ENCODE measurements at places on chromosomes 5 and 9.

- peak; percentile 18 for DNase-seq
These were observed 44.9 kb upstream of the CDH18 start for GRCh38 chr5:20032896-20033295.

DNA sequence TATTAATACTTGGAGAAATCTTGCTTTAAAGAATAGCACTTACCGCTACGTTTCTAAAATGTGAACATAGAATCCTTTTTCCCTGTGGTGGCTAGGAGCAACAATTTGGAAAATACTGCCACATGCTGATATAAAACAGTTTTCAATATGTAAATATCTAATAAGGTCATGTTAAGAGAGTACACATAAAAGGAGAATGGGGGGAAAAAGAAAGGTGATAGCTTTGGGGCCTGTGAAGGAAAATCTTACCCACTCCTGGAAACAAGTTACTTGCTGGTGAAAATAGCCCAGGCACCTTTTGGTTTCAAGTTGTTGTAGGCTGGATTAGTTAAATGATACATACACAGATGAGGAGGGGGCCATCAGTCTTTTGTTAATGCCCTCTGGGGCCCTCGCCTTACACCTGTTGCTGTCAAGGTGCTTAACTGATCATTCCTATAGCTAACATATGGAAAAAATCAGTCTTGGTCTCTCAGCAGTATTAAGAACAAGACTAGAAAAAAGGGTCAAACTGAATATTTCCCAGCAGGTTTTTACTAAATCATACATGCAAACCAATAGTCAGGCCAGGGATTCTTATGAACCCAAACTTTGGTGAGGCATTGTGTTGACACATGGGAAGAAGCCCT is 24.1 kb downstream of the FYB1 start:
- DNase-seq = peak; percentile 25

DNA sequence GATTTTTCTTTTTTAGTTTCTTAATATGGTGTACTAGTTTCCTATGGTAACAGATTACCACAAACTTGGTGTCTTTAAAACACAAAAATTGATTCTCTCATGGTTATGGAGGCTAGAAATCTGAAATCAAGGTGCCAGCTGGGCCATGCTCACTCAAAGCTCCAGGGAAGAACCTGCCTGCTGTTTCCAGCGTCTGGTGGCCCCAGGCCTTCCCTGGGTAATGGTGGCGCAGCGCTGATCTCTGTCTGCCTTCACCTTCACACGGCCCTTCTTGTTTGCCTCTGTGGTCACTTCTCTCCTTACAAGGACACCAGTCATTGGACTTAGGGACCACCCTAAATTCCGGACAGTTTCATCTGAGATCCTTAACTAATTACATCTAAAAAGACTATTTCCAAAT is 70.5 kb upstream of the GFPT2 start:
- no peak for DNase-seq

DNA sequence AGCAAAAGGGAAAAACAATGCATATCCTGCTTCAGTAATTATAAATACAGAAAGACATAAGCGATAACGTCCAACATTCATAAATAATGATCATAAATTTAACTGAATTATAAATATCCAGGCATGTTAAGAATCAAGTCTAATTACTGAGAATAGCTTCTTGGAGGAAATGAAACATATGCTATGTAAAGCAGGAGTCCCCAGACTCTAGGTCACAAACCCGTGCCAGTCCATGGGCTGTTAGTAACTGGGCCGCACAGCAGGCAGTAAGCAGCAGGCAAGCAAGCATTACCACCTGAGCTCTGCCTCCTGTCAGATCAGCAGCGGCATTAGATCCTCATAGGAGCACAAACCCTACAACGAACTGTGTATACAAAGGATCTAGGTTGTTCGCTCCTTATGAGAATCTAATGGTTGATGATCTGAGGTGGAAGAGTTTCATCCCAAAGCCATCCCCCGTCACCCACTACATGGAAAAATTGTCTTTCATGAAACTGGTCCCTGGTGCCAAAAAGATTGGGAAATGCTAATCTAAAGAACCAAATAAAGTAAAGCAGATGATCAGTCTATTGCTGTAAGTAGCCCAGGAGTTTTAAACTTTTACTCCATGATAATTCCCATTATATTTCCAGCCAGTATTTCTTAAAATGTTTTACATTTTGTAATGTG is 50.4 kb downstream of the CERT1 start:
- DNase-seq = peak; percentile 17

DNA sequence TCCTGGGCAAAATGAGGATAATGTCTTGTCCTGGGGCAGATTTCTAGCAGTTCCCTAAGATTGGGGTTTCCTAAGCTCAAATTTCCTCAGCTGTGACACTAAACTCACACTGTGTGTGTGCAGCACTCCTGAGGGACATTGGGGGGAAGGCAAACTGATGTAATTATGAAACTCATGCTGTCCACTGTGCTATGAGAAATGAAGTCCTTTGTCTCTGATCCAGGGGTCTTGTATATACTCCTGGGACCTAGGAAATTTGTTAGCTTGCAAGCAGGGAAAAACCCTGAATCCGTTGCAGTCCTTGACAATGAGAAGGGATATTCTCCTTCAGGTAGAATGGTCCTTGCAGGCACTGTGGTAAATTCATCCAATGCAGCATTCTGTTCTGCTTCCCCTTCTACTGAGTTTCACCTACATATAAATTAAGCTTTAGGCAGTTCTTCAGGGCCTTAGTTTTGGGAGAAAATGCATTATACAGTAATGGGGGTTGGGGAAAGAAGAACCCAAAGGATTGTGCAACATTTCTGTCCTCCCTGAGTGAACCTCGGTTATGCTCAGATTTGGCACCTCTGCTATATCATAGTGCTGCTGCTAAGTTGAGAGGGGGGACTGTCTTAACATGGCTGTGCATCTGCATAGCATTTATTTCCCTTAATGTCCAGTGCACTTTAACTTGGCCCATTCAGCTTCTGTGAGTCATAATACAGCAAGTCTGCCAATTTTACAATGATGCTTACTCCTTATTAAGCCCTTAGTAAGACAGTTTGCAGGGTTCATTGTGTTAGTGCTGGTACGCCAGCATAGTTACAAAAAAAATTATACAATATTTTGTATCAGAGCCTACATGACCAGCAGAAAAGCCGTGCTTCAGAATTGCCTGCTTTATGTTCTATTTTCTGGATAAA is 80.2 kb downstream of the PJA2 start:
- peak; percentile 88 for DNase-seq

- no peak for DNase-seq
These were observed 84.4 kb upstream of the SLC28A3 start for GRCh38 chr9:84424931-84425330.

DNA sequence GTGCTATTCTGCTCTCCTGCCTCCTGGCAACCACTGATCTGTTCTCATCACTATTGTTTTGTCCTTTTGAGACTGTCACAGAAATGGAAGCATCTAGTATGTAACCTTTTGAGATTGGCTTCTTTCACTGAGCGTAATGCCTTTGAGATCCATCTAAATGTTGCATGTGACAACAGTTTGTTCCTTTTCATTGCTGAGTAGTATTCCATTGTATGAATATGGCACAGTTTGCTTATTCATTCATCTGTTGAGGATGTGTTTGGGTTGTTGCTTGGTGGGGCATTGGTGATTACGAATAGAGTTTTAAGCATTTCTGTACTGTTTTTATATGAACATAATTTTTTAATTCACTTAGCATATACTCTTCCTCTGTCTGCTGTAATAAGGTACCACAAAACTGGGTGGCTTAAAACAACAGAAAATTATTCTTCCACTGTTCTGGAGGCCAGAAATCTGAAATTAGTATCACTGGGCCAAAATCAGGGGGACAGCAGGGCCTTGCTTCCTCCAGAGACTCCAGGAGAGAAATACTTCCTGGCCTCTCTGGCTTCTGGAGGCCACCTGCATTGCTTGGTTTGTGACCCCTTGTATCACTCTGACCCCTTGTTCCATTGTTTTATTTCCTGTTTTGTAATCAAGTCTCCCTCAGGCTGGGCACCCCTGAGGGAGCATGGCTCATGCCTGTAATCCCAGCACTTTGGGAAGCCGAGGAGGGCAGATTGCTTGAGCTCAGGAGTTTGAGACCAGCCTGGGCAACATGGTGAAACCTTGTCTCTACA is 53.0 kb downstream of the EXOSC2 start:
- no peak for DNase-seq
